COR-L47 (cell line): ENCODE measurements at places on chromosomes 3 and 15.

DNA sequence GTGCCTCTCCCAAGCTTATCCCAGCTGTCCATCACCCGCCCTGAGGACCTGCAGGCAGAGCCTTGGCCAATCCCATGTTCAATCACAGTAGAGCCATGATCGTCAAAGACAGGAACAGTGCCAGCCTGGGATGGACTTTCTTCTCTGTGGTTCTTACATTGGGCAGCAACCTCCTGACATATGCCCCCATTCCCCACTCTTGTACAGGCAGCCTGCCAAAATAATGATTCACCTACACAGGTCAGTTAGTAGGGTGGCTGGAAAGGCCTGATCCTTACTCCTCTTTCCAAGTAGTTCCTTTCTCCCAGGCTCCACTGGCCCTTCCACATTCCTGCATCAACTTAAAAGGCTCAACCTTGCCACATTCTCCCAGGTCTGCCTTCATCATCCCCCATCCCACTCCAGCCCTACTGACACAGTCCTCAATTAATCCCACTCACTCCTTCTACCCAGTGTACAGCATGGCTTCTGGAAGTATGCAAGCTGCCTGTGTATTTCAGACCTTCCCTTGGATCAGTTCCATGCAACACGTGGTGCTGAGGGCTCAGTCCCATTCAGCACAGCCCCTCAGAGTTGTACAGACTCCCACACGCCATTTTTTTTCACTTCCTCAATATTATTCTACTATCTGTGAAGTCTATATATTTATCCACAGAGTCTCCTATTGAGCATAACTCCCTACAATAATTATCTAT is 189.8 kb downstream of the NTRK3 start:
- DNase-seq: no peak

GRCh38 chr15:64883100-64883581 is 28.6 kb upstream of the ANKDD1A start:
- no peak for DNase-seq

DNA sequence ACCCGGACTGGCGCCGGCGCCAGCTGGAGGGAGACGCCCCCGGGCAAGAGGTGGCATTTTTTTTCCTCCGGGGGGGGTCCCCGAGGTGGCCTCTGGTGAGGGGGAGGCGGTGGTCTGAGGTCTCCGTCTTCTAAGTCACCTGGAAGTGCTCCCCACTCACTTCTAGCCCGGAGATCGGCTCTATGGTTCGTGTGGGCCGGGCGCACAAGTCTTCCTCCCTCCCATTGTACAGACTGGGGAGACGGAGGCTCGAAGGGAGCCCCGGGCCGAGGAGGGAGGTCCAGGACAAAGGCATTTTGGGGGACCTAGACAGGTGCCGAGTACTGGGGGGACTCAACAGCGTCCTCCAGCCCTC is 4.4 kb downstream of the GATA2 start:
- DNase-seq: peak; percentile 39

DNA sequence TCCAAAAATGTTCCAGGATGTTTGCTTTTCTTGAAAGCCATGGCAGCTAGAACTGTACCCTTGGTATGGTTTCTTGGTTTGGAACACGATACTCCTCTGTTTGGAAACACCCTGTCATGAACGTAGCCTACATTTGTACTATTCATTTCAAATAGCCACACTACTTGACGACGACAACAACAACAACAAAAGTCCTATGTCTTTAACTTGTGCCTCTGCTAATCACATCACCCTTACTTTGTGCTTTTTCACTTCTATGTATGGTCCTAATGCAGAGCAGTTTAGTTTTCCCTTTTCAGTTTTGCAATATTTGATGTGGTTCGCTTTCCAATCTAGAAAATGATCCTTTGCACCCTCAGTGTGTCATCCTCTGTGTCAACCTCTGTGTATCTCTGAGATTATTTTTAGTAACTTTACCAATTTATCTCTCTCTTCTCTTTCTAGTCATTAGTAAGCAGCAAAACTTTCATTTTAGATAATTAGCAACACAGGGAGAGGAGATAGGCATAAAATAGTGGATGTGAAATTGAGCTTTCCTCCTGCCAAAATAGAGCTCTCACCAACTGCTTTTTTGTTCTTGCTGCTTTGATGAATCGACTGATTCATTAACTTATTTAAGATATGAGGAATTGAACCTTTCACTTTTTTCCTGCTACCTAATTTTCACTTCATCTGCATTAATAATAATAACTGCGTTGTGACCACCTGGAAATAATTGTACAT is 44.1 kb upstream of the TP63 start:
- DNase-seq: no peak

GRCh38 chr15:70024521-70024920 is 73.2 kb downstream of the TLE3 start:
- DNase-seq: no peak

DNA sequence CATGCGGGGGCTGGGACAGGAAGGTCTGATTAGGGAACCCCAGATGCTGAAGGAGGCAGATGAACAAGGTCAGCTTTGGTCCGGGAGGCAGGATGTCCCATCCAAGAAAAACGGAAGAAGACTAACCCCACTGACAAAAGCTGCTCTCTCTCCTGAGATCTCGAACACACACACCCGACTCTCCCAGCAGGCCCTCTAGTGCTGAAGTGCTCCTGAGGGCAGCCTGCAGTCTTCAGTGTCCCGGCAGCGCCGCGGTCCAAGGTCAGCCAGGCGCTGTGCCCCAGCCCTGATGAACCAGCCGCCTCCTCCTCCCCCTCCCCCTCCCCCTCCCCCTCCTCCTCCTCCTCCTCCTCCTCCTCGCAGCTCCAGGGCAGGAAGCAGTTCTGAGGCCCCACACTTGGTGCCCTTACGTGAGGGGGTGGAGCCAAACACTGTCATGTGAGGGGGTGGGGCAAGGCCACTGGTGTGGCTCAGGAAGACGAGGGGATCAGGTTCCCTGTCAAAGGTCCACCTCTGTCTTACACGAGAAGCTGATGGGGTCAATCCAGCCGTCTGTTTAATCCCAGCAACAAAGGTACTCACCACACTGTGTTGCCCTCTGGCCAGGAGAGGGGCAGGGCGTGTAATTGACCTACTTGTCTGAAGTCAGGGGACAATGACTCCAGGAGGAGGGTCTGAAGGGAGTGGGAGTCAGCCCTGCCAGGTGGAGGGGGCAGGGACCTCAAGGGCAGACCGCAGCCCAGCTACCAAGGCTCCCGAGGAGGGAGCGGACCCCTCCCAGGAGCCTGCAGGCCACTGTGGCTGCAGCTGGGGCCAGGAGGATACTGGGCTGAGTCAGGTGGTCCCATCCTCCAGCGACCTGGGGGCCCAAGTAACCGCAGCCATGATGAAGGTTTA is 34.3 kb downstream of the PRR23E start:
- no peak for DNase-seq

DNA sequence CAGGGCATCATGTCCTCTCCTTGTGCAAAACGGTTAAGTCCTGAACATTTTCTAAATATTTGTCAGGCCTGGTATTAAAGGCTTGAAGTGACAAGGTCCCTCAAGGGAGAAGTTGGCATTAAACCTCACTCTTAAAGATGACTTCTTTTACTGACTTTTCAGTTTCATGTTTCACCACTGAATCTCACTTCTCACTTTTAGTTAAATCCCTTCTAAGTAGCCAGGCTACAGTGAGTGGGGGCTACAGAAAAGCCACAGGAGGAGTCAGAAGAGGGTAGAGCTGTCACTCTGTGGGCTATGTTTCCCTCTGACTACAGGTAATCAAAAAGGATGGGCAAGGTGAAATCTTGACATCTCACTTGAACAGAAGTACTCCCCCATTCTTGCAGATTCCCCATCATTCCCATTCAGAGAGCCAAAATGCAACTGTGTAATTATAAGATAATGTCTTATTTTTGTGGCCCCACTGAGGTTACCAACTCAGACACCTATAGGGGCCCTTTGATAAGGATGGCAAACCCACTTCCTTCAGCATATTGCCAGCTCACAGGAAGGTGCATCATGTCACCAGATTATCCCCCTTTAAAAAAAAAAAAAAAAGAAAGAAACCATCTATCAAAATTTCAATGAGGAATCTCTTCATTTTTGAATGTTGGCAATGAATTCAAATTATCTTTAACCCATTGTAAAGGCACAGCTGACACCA is 790.1 kb upstream of the CFAP20DC start:
- no peak for DNase-seq

DNA sequence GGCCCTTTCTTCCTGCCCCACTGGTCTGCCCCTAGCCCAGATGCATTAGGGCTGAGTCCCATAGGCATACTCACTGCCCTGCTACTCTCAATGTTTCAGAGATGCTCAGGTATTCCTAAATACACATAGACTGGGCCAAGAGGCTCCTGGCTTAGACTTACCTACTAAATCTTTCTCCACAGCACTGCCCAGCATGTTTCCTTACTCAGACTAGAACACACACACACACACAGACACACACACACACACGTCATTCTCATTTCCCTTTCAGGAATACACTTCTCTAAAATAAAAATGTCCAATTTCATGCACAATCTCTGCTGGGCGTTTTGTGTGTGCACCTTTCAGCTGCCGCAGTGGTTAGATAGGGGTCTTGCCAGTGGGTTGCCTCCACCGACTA is 175.7 kb downstream of the FAM43A start:
- DNase-seq: no peak

DNA sequence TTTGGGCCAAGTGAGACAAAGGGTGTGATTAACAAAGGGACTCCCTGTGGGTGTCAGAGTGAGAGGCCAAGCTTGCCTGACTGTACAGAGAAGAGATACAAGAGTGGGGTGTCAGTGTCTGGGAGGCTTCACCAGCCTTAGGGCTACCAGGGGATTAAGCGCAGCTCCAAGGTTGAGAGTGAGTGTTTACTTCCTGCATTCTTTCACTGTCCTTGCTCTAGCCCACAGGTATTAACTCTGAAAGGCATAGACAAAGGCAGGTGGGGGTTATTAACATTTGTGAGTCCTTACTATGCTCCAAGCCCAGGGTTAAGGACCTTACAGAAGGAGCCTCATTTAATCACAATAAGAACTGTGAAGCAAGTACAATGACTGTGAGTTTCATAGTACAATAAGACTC is 107.6 kb downstream of the IL20RB start:
- no peak for DNase-seq

GRCh38 chr3:37987315-37987697 is 3.3 kb upstream of the VILL start:
- no peak for DNase-seq

- no peak for DNase-seq
Observed at GRCh38 chr3:39433642-39434041, 27.1 kb downstream of the RPSA start.
